CD4-positive, alpha-beta T cell treated with Interleukin-21 for 1 hour (primary cell): ENCODE measurements at places on chromosomes 12 and 14.

GRCh38 chr12:113165521-113166450 lies 16.3 kb downstream of the CFAP73 start:
- no peak for DNase-seq

- peak; percentile 29 for DNase-seq
Observed at GRCh38 chr14:98018628-98019027, 1221.4 kb downstream of the VRK1 start.

DNA sequence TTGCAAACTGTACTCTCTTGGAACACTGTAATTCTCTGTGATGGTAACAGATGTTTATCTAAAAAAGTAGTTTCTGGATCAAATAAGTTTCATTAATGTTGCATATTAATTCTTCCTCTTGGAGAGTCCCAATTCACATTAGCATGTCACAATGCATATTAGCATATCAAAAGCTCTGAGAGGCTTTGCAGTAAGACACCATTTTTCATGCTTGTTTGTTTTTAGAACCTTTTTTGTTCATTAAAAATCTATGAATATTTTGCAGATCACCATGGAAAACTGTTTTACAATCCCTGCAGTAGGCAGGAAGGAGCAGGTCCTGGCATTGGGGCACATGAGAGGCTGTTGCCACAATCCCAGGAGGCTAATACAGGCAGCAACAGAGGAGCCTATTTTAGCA lies 180.7 kb downstream of the KCNH5 start:
- DNase-seq = no peak

DNA sequence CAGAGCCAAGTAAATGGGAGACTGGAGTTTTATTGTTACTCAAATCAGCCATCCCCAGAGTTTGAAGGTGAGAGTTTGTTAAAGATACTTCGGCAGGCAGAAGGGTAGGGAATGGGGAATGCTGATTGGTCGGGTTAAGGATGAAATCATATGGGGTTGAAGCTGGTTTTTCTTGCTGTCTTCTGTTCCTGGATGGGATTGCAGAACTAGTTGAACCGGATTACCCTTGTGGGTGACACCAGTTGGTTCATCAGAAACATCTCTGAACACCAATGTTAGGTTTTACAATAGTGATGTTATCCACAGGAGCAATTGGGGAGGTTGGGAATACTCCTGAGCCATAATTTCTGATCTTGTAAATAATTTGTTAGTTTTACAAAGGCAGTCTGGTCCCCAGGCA lies 18.7 kb upstream of the SMCO2 start:
- no peak for DNase-seq

DNA sequence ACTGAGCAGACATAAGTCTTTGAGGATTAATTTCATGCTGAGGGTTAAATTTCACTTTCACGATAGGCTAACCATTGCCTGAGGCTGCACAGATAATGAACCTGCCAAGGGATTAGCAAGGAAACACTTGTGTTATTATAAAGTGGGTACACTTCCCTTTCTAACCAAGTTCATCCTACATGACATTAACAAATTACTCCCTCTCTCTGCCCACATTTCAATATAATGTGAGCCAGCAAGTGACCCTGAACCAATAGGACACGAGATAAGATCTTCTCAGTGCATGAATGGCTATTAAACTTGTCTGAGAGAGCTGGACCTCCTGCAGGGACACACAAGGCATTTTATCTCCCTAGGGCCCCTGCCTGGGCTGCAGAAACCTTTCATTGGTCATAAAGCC lies 173.5 kb downstream of the PAX9 start:
- DNase-seq = no peak

- no peak for DNase-seq
Observed at GRCh38 chr12:117522559-117522958, 161.1 kb upstream of the NOS1 start.

GRCh38 chr12:16458521-16459078 lies 111.2 kb downstream of the MGST1 start:
- DNase-seq = no peak

DNA sequence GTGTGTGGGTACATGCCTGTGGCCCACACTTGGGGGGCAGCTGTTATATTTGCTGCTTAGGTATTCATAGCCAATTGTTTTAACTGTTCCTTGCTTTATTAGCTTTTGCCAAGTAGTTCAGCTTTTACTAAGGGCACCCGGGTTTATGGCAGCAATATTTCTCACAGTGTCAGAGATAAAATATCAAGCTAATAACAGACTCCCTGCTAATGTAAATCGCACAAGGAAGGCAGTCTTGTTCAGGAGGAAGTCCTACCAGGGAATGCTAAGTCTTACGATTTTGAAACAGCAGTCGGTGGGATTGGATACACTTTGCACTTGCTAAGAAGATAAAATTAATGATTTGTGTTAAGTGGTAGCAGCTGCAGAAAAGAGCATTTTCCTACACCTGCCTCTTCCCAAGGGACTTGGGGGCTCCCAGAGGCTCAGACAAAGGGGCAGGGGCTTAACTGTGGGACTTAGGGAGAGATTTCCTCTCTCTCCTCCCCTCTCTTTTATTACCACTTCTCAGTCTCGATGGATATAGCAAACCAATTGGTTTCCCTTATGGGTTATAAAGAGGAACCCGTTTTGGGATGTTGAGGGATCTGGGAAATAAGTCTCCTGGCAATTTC lies 175.1 kb downstream of the NRXN3 start:
- DNase-seq = no peak

DNA sequence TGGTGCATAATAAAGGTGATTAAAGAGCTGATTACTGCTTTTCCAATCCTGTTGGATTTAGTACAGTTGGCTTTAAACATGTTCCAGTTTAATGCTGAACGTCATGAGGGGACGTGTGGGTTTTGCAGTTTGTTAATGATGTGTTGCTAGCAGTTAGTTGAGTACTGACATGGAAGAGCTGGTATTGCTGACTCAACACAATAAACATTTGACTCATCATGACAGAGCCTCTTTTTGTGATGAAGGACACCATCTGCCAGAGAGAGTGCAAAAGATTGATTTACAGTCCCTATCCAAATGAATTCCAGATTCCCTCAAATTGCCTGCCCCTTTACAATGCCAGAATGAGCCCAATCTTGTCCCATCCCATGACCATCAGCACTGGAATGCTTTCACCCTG lies 346.2 kb upstream of the PRICKLE1 start:
- DNase-seq = no peak

DNA sequence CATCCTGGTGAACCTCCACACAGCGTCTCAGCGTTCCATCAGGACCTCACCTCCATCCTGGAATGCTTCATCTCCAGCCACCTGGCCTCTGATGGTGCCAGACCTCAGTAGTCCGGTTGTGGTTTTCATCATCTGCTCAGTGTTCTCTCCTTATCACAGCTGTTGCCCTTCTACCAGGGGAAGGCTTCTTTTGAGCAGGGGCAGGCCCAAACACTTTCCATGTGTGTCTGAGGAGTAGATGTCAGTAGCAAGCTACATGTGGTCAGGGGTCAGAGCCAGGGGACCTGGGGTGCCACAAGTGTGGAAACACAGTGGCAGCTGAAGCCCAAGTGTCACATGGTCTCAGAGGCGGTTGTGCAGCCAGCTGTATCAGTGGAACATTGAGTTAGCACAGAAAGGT lies 30.2 kb upstream of the FGD4 start:
- DNase-seq = no peak

- peak; percentile 3 for DNase-seq
Observed at GRCh38 chr12:77064896-77065360, 441 bp downstream of the E2F7 start.

GRCh38 chr12:84919271-84919670 lies 6.7 kb upstream of the SLC6A15 start:
- DNase-seq = no peak

DNA sequence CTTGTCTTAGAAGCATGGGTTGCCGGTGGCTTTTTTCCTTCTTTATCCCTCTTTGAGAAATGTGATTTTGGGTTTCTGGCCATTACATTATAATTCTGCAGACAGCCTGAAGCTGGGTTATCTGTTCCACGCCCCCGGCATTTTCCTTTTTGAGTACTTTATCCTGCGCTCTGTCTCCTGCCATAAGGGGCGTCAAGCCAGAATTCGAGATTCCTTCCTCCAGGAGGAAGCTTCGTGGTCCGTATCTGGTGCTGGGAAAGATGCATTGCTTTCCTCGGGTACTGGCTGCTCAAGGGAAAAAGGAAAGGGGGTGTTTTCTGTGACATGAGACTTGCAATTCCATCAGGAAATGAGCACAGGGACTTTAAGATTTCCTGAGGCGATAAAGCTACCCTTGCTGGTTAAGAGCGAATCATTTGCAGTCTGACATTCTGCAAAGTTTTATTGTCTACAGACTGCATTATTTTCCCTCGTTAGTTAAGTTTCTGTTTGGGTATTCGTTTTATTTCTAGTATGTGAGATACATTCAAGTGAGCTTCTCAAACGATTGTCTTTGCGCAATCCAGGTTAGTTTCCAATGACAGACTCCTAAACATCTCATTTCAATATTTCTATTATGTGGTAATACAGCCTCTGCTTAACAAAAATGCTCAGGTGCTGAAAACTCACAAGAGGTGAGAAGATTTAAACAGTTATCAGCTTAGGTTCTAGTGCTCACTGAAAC lies 694 bp downstream of the AKAP5 start:
- no peak for DNase-seq

DNA sequence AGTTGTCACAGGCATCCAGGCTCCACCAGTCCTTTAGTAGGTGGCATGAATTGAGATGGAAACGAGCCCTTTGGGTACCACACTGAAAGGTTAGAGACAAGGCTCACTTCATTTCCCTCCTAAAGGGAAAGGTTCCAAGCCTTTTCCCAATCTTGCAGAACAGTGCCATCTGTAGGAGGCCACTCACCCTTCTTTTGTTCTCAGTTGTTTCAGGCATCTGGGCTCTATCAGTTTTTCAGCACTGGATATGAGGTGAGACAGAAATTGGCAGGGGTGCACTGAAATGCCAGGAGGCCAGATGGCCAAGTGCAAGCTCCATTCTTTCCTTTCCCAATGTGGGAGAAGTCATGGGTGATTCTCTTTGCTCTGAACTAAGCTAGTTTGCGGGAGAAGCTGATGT lies 15.2 kb downstream of the FBXO33 start:
- no peak for DNase-seq

DNA sequence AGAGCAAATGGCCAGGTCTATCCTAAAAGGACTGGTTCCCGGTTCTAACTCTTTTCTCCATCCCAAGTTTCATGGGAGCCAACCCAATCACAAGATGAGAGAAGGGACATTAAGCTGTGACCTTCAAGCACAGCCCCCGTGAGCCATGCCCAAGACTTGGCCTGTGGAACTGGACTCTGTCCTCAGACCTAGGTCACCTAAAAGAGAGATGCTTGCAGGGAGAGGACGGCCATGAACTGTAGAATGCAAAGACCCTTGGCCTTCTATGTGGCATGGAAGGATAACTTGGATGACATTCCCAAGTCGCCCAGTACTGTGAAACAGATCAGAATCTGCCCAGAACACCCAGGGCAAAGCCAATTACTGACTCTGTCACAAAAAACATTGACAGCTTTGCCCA lies 263.5 kb downstream of the DPF3 start:
- no peak for DNase-seq

DNA sequence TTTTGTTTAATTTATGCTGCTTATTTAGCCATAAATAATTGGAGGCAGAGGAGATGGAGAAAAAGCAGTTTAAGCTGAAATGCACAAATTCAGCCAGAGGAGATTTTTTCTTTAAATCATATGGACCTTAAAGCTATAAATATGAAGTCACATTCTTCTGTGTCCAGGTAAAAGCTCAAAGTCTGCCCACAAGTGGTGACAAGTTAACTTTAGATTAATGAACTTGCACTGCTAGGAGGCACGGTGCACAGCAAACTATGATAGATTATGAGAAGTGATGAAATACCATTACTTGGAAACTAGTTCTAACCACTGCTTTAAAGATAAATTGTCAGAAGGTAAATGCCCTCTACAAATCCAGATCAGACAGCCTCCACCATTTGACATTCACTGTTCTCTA lies 69.0 kb downstream of the IFT81 start:
- no peak for DNase-seq

- DNase-seq = peak; percentile 65
Observed at GRCh38 chr12:9906873-9907272, 25.3 kb downstream of the CLEC2A start.

- DNase-seq = no peak
Observed at GRCh38 chr12:129719416-129719815, 184.4 kb downstream of the TMEM132D start.

DNA sequence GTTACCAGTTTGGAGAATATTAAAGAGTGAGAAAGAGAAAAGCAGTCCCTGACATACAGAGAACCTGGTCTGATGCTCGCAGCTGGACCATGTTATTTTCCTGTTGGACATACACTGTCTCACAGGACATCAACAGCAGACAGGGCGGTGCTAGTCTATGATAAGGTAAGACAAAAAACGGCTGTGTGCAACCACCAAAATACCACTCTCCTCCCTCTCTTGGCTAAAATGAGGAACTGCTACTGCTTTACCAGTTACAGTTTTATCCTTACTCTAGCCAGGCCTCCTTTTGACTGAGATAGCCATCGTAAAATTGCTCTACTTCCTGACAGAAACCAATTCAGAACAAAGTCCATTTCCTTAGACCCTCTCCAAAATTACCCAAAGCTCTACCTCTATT lies 47.0 kb upstream of the ERGIC2 start:
- DNase-seq = peak; percentile 31

DNA sequence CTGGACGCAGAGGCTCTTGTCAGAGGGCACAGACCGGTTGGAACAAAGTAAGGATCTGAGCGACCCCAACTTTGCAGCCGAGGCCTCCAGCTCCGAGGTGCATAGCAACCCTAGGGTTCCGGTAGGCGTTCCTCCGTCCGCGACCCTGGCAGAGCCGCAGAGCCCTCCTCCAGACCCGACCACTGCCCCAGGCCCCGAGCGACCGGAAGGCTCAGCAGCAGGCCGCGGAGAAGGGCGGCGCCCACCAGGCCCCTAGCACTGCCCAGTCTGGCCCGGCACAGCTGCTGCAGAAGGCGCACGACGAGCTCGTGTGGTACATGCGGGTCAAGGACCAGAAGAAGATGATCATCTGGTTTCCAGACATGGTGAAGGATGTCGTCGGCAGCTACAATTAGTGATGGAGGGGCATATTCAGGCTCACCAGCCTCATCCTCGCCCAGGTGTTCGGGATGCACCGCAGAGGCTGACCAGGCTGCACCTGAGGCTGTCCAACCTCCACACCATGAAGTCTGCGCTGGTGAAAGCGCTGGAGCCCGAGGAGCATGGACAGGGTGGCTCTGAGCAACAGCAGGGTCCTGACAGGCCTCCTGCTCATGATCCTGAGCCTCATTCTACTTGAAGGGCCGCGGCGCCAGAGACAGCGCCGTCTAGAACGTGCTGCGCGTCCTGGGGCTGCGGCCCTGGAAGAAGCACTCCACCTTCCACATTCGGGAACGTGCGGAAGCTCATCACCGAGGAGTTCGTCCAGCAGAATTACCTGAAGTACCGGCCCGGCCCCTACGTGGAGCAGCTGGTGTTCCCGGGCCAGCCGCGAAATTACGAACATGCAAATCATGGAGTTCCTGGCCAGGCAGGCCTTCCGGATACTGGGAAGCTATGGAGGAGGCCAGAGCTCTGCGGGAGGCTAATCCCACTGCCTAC lies 24.5 kb downstream of the CAPS2 start:
- no peak for DNase-seq

- DNase-seq = no peak
Observed at GRCh38 chr14:34906287-34906686, 31.1 kb upstream of the BAZ1A start.
